ENCODE measurements at places on chromosomes 3 and 15.

DNA sequence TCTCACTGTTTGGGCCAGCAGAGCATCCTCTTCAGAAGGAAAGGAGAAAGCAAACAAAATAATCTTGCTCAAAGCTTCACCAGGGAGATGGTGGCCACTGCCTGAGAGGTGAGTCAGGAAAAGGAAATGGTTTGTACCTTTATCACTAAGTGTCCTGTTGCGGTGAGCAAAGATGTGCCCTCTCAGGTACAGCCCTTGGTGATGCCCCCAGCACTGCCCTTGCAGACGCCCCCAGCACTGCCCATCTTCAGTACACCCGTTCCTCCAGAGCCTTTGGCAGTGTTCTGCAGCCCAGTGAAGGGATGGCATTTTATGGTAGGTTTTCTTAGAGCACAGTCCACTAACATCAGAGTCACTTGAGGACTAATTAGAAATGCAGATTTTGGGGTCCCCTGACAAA, 92.3 kb downstream of the ZNF621 start:
- no peak for DNase-seq

- no peak for DNase-seq
Observed at GRCh38 chr3:87437765-87438164, 161.4 kb upstream of the POU1F1 start.

- peak; percentile 24 for DNase-seq
Observed at GRCh38 chr15:80160570-80161156, 7.9 kb downstream of the FAH start.

DNA sequence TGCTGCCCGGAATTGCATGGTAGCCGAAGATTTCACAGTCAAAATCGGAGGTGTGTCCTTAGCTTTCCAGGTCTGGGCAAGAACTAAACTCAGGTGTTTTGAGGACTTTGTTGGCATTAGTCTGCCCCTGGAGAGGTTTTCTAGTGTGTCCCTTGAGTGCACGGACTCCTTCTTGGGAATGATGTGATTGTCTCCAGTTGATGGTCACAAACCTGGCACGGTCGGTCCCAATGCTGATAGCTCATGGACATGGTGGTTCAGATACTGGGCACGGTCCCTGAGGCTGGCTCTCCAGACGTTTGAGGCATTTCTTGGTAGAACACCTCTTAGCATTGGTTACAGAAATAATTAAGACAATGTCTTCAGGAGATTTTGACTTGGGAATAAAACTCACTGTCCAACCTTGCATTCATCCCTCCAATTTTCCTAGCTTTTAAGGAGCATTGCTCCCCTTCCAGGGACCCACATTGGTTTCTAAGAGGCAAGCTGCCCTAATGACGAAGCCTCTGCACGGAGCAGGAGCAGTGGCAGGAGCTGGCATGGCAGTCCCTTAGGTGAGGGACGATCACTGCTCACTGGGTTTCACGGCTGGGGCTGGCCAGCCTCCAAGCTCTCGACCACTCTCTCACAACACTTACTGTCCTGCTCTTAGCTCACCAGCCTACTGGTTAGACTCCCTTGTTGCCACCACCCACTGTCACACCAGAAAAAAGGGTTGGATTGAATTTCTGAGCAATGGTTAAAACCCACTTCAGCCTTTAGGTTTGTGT, 68.1 kb downstream of the PGPEP1L start:
- DNase-seq, result no peak

DNA sequence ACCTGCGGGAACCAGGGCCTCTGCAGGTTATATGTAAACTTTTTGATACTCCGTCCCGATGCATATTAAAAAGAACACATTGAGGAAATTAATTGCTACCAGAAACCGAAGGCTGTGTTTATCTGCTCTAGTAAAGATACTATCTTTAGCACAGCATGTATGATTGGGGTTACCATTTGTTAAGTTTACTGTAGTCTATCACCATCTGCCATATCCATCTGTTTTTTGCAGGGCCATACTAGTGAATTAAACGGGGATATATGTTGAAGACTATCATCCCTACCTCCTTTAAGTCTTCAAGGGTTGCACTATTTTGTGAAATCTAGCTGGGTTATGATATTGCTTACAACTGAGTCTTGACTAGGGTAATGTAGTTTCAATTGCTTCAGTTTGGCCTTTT, 597.0 kb downstream of the SQOR start:
- no peak for DNase-seq

DNA sequence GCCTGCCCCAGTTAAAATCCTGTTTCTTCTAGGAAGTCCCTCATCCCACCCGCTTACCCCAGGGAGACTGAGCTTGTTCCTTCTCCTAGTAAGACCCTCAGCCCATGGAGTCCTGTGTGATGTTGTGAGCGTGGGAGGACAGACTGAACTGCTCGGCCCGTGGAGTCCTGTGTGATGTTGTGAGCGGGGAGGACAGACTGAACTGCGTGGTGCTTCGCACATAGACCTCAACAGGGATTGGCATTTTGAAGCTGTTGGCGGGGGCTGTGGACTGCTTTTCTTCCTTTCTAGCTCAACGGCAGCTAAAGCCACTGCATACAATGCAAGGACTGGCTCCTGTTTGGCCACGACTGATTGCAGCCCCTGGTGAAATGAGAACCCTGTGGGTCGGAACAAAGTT, 1.6 kb upstream of the SPTBN5 start:
- no peak for DNase-seq

DNA sequence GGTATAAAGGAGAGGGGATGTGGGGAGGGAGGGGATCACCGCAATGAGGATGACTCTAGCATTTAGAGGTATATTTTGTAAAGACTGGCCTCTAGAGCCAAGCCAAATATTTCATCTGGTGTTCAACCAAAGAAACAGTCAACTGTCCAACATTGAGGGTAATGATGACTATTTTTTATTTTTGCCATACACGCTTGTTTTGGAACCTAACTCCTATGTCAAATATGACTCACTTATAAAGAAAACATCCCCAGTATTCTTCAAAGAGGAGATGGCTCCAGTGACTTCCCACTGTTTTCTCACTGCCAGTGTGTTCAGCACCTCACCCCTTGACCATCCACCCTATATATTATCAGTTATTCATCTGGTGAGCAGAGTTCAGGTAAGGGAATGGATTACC, 77.3 kb downstream of the WNT5A start:
- no peak for DNase-seq

GRCh38 chr3:110293660-110294059, 778.0 kb upstream of the NECTIN3 start:
- DNase-seq, result no peak

DNA sequence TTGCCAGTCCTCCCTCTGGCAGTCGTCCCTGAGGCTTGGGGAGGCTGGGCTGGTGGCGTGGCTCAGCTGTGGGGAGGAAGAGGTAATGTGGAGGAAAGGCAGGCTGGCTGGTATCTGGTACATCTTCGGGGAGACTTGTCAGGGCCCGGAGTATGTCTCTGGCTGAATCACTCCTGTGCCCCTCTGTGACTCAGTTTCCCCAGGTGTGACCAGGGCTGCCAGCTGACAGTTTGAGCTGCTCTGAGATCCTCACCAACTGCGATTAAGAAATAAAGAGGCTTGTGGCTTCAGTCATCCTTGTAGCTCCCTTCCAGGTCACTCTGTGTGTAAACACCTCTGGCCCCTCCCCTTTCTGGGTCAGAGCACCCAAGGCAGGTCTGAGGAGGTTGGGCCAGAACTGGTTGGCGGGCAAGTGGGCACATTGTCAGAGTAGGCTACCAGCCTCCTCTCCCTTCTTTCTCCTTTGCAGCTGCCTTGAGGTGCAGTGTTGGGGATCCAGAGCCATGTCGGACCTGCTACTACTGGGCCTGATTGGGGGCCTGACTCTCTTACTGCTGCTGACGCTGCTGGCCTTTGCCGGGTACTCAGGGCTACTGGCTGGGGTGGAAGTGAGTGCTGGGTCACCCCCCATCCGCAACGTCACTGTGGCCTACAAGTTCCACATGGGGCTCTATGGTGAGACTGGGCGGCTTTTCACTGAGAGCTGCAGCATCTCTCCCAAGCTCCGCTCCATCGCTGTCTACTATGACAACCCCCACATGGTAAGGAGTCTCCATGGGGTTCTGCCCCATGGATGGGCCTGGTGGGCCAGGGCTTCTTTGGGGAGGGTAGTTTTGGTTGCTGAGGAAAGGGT, 3.0 kb downstream of the TEX264 start:
- no peak for DNase-seq

DNA sequence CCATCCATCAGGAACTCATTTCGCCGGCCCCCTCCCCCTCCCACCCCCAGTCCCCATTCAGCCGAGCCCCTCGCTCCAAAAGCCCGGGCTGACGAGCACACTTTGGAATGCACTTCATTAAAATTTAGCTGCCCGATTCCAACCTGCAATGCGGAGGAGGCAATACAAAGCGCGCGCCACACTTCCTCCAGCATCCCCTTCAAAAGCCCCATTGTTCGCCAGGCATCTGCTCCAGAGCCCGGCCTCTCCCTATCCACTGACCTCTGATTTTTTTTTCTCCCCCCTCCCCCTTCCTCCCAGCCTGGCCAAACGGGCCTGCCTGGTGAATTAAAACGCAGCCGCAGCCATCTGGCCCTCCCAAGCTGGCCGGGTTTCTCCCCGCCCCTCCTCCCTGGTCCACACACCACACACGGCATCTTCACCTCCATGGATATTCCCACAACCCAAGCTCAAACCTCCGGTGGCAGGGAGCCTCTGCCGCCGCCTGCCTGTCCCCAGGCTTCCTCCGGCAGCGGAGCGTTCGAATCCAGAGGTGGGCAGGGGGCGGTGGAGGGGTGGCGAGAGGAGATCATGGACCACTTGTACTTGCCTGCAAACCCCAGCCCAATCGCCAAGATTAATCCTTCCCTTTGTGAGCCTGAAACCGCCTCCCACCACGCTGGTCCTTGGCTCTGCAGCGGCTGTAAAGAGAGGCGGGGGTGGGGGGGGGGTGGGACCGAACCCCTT, 441.3 kb downstream of the MAGI1 start:
- no peak for DNase-seq

GRCh38 chr15:57082054-57082728, 163.7 kb downstream of the TCF12 start:
- DNase-seq, result no peak

DNA sequence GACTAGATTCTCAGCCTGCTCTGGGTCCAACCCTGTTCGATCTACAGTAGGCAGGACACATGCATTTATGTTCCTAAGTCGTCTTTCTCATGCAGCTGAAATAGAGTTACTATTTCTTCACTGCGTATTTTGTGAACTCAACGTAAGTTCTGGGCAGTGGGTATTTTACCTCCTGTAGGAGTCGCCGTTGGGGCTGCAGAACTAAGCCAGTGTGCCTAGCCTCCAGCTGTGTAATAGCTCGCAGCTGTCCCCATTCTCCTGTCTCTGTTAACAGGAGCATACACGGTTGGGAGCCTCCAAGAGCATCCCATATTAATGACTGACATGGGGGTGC, 58.4 kb upstream of the HRH1 start:
- no peak for DNase-seq

GRCh38 chr3:180981912-180982311, 7.6 kb downstream of the DNAJC19 start:
- DNase-seq, result no peak

DNA sequence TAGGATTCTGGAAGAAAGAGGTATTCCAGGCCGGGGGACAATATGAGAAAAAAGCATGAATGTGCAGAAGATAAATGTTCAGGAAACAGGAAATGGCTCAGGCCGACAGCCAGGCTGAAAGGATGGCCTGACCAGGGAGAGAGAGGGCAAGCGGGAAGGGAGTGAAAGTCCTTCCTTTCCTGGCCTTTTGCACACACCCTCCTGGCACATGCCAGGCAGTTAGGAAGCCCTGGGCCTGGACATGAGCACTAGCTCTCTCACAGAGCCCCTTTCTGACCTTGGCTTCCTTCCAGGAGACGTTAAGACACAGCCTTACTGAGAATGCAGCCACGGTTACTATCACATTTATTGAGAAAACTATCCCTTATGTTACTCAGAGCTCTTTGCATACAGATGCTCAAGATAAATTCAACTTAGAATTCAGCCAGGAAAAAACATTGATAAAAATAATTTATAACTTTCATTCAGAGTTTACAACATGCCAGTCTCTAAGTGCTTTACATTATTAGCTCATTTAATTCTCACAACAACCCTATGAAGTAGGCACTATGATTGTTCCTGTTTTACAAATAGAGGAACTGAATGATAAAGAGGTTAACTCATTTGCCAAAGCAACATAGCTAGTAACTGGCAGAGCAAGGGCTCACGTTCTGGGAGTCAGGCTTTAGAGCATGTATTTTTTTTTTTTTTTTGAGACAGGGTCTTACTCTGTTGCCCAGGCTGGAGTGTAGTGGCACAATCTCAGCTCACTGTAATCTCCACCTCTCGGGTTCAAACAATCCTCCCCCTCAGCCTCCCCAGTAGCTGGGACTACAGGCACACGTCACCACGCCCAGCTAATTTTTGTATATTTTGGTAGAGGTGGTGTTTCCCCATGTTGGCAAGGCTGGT, 39.4 kb upstream of the SMAD3 start:
- DNase-seq, result no peak

- DNase-seq, result no peak
Observed at GRCh38 chr3:43035801-43036365, 56.8 kb downstream of the GASK1A start.

DNA sequence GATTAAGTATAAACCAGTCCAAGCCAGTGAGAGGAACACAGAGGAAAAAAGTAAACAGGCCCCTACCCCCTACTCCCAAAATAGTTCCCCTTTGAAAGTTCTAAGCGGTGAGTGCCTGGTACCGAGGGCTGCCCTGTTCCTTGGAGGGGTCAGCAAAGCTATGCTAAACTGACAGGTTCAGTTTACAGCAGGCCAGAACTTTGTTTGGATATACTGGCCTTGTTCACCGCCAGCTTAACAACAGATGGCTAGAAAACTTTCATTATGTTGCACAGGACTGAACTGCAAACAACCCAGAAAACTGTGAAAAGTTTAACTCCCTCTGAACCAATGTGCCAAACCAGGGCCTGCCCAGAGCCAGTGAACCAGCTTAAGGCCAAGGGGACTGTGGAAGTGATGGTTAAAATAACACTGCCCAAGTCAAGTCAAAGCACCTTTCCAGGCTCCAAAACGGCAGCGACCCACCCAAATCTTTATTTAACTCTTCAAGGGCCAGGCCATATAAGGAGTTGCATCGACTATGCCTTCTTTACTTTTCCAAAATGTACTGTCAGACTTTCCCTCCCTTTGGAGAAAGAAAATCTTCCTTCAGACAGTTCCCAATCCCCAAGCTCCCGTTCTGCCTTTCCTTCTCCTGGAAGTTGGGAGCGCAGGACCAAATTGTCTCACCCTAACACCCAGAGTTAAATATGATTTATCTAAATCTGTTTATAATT, 448.0 kb downstream of the FOXP1 start:
- no peak for DNase-seq

GRCh38 chr15:68057758-68058157, 3.6 kb downstream of the PIAS1 start:
- no peak for DNase-seq
